ENCODE measurements at places on chromosomes 7 and 10. TPM values are rescaled to one million over a fixed set of nuclear protein-coding genes. Genes with fewer than 3 reads are reported as not detected.
A peak's percentile ranks its signal among the peaks of the same experiment; 100 is the strongest.

GRCh38 chr10:21080261-21080660 lies 183.2 kb upstream of the NEBL start:
- no peaks in the 10 kb centered on the region for H3K36me3 ChIP-seq
- H3K4me3 ChIP-seq = no peak overlapping the region
- no peaks in the 10 kb centered on the region for H3K4me1 ChIP-seq
- H3K27ac ChIP-seq = no peak overlapping the region
- no peaks in the 10 kb centered on the region for H3K27me3 ChIP-seq
- peak; percentile 72 for DNase-seq

DNA sequence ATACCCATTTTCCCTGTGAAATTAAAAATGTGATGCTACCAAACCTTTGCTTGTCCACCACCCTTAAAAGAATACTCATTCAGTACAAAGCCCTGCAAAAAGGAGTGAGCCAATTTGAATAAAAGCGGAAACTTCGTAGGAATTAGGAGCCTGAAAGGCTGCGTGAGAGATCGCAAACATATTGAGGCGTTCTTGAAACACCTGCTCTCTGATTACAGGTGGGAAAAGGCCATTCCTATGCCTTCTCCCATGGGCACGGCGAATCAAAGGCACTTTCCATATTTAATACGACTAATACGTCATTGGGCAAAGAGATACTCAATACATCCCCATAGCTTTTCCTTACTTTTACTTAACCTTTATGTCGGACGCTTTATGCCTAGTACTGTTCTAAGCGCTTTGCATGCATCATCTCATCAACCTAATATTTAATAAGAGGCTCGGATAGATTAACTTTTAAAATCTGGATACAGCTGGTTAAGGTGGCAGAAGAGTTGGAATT lies 30.9 kb upstream of the KMT2E start:
- H3K36me3 ChIP-seq = peaks cover 3% of the 10 kb centered on the region
- peak overlapping the region; percentile 54 for H3K4me3 ChIP-seq
- peak; percentile 60 for DNase-seq
- H3K27me3 ChIP-seq = no peaks in the 10 kb centered on the region
- peak overlapping the region; percentile 96 for H3K27ac ChIP-seq

- H3K4me3 ChIP-seq = no peak overlapping the region
- H3K36me3 ChIP-seq = no peaks in the 10 kb centered on the region
- no peak for DNase-seq
- H3K27me3 ChIP-seq = no peaks in the 10 kb centered on the region
Observed at GRCh38 chr10:92826504-92826903, 21.8 kb upstream of the EXOC6 start.

GRCh38 chr7:55326081-55326835 lies 38.9 kb upstream of the LANCL2 start:
- H3K36me3 ChIP-seq = no peaks in the 10 kb centered on the region
- H3K4me3 ChIP-seq = no peak overlapping the region
- H3K4me1 ChIP-seq = peaks cover 25% of the 10 kb centered on the region

DNA sequence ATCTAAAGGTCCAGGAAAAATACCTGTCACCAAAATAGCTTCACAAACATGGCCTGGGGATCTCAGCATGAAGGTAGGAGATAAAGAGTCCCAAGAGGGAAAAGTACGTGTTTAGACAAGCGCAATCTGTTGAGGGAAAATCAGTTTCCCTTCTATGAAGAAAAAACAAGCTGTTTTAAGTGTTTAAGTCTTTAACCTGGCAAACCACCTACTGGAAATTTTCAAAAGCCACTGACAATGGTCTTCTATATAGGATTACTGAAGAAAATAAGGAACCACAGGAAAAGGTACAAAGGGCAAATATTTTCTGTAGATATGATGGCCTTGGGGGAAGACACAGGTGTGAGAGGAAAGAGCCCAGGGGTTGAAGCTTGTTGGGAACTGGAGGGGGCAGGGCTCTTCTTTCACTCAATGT lies 21.2 kb downstream of the ALDH18A1 start:
- H3K27me3 ChIP-seq = no peaks in the 10 kb centered on the region
- no peak overlapping the region for H3K27ac ChIP-seq
- H3K4me1 ChIP-seq = no peaks in the 10 kb centered on the region
- H3K4me3 ChIP-seq = no peak overlapping the region
- peaks cover 73% of the 10 kb centered on the region for H3K36me3 ChIP-seq
- no peak for DNase-seq

GRCh38 chr10:14773551-14774213 lies 1.0 kb downstream of the FAM107B start:
- H3K27ac ChIP-seq = no peak overlapping the region
- H3K4me3 ChIP-seq = no peak overlapping the region
- no peaks in the 10 kb centered on the region for H3K4me1 ChIP-seq
- H3K27me3 ChIP-seq = peaks cover 2% of the 10 kb centered on the region
- no peak for DNase-seq
- H3K36me3 ChIP-seq = no peaks in the 10 kb centered on the region

PAX2 gene
- total RNA-seq = not detected

GRCh38 chr10:66931340-66931948 lies 5.6 kb downstream of the LRRTM3 start:
- H3K4me3 ChIP-seq = no peak overlapping the region
- DNase-seq = peak; percentile 77
- H3K36me3 ChIP-seq = no peaks in the 10 kb centered on the region
- peaks cover 14% of the 10 kb centered on the region for H3K27me3 ChIP-seq
- no peaks in the 10 kb centered on the region for H3K4me1 ChIP-seq

DNA sequence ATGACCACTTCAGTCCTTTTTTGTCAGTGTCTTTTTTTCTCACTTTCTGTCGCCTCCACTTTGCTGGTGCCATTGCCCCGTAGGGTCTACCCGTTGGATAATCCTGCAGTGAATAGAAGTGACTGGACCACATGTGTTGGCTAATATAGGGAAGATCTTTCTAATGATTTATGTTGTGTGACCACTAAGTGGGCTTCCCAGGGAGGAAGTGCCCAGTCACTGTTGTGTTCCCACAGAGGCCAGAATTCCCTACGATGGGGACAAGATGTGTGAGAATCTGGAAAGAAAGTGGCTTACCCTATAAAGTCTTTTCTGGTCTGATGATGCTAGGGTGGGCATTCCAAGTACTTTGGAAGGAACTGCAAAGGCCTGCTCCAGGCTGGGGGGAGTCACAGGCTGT lies 28.4 kb upstream of the SMC3 start:
- no peak for DNase-seq
- no peak overlapping the region for H3K27ac ChIP-seq
- H3K36me3 ChIP-seq = no peaks in the 10 kb centered on the region
- peaks cover 10% of the 10 kb centered on the region for H3K27me3 ChIP-seq

- DNase-seq = peak; percentile 4
- no peaks in the 10 kb centered on the region for H3K36me3 ChIP-seq
- no peak overlapping the region for H3K27ac ChIP-seq
- H3K4me1 ChIP-seq = no peaks in the 10 kb centered on the region
Observed at GRCh38 chr7:12287901-12288300, 76.8 kb downstream of the TMEM106B start.

NPC1L1 gene
- total RNA-seq = not detected

DNA sequence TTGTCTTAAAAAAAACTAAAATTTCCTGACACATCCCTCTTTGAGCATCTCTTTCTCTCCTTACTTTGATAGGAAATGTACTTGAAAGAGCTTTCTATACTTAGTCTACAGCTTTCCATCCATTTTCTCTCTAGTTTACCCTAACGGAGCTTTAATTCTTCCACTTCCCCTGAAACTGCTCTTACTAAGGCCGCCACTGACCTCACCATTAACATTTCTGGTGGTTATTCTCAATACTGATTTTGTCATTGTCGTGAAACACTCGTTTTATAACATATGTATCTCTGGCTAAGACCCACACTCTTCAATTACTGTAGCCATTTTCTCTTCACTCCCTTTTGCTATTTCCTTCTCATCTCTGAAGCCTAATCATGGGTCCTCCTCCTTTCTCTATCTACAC lies 262.0 kb upstream of the FERD3L start:
- no peaks in the 10 kb centered on the region for H3K27me3 ChIP-seq
- H3K4me1 ChIP-seq = no peaks in the 10 kb centered on the region
- no peak for DNase-seq
- no peak overlapping the region for H3K27ac ChIP-seq

PNLIPRP3 gene
- total RNA-seq = 0.04 TPM

ANXA8 gene
- total RNA-seq = not detected

- H3K4me3 ChIP-seq = peak within 1 kb of the TSS; percentile 91
- peak within 1 kb of the TSS; percentile 76 for H3K27ac ChIP-seq
Observed at GRCh38 chr10:44385026-44385695, at the start of gene CXCL12. TSS of gene CXCL12 (minus strand) at chr10:44385097. CDS start at chr10:44385005, 92 bp downstream.

GRCh38 chr7:99248391-99249095 lies 24.1 kb upstream of the MYH16 start:
- no peak for DNase-seq
- no peak overlapping the region for H3K4me3 ChIP-seq
- no peak overlapping the region for H3K27ac ChIP-seq
- peaks cover 2% of the 10 kb centered on the region for H3K27me3 ChIP-seq
- H3K4me1 ChIP-seq = no peaks in the 10 kb centered on the region

DNA sequence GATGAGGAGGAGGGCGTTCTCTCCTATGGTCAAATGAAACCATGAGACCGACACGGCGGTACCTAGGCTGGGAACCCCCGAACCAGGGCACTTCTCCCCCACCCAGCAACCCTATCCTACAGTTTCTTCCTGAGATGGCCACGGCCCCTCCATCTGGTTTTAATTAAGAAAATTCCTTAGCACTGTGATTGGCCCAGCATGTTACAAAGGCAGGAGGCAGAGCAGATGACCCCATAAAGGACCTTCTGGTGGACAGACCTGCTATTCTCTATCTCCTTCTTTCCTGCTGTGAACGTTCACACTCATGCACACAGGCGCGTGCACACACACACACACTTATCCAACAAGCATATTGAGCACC lies 129.4 kb downstream of the RGS10 start:
- H3K4me3 ChIP-seq = no peak overlapping the region
- H3K27ac ChIP-seq = peak overlapping the region; percentile 82
- no peak for DNase-seq
- no peaks in the 10 kb centered on the region for H3K36me3 ChIP-seq

DNA sequence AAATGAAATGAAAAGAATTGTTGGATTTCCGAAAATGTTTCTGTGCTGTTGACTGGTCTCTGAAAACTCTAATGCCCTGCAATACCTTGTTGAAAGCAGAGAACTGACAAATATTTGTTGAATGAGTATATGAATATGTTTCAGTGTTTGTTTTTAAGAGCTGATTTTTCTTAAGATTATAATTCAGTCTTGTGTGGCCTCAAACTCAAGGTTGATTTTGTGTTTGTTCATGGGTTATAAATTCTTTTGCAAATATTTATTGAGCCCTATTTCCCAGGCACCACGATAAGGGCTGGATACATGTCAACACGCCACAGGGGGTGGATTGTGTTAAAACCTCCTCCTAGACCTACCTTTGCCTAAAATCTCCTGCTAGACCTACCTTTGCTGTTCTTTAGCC lies 203.9 kb upstream of the PLPP4 start:
- DNase-seq = no peak
- no peaks in the 10 kb centered on the region for H3K27me3 ChIP-seq
- H3K4me1 ChIP-seq = no peaks in the 10 kb centered on the region
- H3K4me3 ChIP-seq = no peak overlapping the region
- no peaks in the 10 kb centered on the region for H3K36me3 ChIP-seq

DNA sequence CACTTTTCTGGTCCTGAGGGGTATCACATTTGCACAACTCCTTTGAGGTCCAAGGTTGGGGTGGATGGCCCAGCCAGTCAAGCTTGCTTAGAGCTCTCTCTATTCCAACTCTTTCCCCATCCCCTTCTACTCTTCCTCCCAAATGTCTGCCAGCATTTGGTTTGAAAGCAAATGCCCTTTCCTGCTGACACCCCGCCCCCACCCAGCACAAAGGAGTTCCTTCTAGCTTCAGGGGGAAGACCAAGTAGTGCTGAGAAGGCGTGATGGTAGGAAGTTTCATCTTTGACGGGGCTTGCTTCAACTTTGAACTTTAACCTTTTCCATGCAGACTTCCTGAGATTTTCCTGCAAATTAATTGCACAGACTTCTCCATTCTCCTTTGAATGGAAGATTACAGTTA lies 137.5 kb upstream of the TCF7L2 start:
- H3K4me1 ChIP-seq = peaks cover 29% of the 10 kb centered on the region
- H3K36me3 ChIP-seq = peaks cover 10% of the 10 kb centered on the region
- no peaks in the 10 kb centered on the region for H3K27me3 ChIP-seq
- no peak overlapping the region for H3K27ac ChIP-seq
- DNase-seq = no peak
- H3K4me3 ChIP-seq = no peak overlapping the region

GRCh38 chr7:12031186-12031585 lies 179.9 kb upstream of the TMEM106B start:
- no peaks in the 10 kb centered on the region for H3K36me3 ChIP-seq
- no peak for DNase-seq
- H3K27ac ChIP-seq = no peak overlapping the region
- no peak overlapping the region for H3K4me3 ChIP-seq
- no peaks in the 10 kb centered on the region for H3K27me3 ChIP-seq
